ENCODE measurements at places on chromosomes 16 and 17.
A peak's percentile ranks its signal among the peaks of the same experiment; 100 is the strongest.

DNA sequence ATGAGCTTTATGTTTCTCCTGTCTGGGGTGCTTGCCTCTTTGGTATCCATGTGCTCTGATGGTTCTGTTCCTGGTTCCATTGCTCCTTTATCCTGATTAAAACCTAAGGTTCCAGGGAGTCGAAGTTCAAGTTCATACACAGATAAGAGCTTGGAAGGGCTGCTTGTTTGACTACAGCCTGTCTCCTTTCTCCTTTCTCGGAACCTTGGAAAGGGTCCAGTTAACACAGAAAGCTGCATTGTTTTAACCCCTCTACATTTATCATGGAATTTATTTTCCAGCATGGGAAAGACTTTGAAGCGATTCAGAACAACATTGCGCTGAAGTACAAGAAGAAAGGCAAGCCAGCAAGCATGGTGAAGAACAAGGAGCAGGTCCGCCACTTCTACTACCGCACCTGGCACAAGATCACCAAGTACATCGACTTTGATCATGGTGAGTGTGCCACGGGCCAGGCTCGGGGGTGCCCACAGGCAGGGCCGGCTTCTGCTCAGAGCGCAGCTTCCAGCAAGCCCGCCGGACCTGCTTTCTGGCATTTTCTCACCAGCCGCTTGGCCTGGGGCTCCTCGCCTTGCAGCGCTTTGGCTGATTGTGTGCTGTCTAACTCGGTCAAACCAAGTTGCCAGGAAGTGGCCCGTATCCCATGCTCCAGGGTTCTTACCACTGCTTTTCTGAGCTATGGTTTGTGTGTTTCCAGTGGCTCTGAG is 19.9 kb downstream of the CRAMP1 start:
- no peak for DNase-seq

DNA sequence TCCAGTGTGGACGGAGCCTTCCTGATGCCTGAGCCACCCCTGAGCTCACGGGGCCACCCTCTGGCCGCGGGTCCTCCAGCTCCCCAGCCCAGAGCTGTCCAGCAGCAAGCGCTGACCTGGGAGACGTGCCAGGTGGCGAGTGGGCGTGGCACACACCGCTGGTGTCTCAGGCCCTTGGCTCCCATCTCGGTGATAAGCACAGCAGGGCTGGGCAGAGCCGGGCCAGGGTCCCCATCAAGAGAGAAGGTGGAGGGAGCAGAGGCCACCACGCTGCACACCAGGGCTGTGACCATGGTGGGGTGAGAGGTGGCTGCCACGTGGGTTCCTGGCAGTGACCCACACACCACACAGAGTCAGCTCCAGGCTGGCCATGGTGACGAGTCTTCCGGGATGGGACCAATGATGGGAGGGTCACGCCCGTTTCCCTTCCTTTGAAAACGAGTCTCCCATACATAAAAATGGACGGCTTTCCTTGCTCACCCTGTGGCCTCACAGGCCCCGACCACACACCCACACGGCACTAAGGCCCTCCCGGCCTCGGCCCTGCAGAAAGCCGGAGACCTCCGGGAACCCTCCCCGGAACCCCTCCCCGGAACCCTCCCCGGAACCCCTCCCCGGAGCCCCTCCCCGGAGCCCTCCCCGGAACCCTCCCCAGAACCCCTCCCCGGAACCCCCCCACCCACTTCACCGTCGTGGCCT is 16.8 kb downstream of the UTS2R start:
- no peak for DNase-seq

DNA sequence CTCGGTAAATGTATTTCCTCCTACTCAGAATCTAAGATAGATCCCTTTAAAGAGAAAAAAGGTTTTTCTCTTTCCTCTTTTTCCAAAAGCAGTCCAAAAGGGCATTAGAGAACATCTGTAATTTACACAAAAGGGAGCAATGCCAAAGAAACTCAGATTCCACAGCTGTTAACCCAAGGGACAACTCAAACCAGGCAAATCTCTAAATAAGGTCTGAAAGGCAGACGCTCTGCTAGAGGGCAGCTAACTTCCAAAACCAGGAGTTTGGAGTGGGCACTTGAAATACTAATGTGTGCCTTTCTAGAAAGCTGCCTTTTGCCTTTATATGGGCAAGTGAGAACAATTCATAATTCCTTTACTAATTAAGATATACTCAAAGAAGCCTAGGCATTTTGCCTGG is 435.7 kb downstream of the ZFHX3 start:
- DNase-seq = no peak

DNA sequence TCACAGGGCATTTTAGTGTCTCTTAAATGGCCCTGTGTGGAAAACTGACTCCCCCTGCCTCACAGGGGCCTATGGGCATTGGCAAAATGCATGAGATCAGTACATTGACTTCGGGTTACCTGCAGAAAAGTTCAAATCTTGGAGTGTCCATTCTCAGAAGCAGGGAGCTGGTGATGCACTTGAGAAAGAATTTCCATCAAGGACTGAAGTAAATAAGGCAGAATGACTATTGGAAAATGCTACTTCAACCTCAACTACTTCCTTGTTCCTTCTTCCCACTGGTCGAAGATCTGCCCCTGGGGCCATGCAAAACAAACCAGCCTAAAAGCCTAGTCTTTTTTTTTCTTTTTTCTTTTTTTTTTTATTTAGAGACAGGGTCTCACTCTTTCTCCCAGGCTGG is 13.8 kb upstream of the GSDMA start:
- no peak for DNase-seq

DNA sequence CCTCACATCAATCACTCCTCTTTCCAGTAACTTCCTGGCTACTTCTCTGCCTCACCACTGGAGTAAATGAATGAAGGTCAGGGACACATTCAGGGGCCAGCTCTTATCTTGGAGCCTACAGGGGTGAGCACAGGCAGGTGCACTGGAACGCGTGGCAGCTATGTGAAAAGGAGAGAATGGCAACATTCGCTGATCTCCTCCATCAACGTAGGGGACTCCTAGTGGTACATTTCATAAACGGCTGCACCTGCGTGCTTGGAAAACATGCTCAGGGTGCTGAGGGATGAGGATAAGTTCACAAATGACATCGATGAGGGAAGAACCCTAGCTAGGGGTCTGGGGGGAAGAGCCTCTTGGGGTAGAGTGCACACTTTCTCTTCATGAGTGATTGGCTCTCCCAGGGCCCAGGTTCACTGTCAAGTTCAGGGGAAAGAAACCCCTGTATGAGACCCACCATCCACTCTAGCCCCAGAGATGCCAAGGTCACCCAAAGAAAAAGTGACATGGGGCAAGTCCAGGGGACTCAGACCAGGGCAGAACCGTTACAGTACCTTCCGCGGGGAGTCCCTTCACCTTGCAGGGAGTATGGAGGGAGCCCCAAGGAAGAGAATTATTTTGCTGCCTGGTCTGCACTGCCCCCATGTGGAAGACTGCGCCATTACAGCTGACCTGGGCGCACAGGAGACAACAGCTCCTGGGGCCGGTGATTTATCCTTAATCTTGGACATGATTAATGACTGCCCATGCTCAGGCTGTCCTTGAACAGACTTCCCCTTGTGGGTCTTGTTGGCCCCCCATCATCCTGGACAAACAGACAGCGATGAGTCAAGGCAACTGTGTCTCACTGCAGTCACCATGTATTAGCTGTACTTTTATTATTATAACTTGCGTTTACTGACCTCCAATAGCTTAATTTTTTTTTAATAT is 30.1 kb downstream of the VAC14 start:
- peak; percentile 14 for DNase-seq

DNA sequence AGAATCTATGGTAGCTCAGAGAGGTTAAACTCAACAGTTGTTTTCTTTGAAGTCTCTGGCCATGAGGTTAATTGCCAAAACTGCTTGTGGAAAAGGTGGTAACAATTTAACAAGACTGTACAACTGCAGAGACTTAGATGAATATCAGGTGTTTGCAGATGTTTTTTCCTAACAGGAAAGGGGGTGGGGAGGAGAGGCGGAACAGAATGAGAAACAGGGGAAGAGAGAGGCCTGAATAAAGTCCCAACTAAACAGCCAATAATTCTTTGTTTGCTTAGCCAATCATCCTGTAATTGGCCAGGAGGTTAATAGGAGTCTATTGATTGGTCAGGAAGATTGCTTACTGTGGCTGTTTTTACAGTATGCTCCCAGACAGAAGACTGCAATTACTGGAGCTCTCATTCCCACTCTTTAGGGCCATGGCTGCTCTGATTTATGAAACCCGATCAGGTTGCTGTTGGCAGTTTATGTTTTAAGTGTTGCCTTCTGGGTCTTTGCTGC is 249.7 kb upstream of the TBX2 start:
- DNase-seq = no peak

GRCh38 chr17:10328971-10329923 is 43.6 kb downstream of the MYH13 start:
- DNase-seq = no peak

DNA sequence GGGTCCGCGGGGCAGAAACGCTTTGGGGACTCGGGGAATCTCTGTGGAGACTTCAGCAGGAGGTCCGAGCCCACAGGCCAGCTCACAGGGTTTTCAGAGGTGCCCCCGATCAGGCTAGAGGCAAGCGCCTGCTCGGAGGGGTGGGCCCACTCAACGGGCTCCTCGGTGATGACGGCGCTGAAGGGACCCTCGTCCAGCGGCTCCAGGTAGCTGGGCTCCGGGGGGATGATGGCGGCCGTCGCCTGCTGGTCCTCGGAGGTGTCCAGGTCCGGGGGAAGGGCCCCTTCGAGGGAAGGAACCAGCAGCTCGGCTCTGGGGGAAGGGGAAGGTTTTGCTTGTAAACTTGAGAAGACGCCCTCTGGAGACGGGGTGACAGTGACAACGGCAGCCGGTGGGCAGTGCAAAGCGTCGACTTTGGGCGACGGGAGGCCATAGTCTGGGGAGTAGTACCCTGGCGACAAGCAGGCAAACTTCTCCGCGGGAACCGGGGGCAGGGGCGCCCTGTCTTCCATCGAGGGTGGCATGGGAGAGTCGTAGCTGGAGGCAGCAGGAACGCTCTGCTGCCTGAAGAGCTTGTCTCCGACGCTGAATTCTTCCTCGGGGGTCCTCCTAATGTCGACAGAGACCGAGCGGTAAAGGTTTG is 63.2 kb downstream of the ZNF778 start:
- DNase-seq = no peak

GRCh38 chr17:21204935-21205334 is 9.0 kb downstream of the TMEM11 start:
- no peak for DNase-seq

GRCh38 chr17:35588196-35588920 is 1.2 kb downstream of the AP2B1 start:
- no peak for DNase-seq

GRCh38 chr17:55435408-55435807 is 13.8 kb upstream of the MMD start:
- DNase-seq = no peak

GRCh38 chr16:1991588-1991947 is 1.8 kb downstream of the SYNGR3 start:
- DNase-seq = no peak

DNA sequence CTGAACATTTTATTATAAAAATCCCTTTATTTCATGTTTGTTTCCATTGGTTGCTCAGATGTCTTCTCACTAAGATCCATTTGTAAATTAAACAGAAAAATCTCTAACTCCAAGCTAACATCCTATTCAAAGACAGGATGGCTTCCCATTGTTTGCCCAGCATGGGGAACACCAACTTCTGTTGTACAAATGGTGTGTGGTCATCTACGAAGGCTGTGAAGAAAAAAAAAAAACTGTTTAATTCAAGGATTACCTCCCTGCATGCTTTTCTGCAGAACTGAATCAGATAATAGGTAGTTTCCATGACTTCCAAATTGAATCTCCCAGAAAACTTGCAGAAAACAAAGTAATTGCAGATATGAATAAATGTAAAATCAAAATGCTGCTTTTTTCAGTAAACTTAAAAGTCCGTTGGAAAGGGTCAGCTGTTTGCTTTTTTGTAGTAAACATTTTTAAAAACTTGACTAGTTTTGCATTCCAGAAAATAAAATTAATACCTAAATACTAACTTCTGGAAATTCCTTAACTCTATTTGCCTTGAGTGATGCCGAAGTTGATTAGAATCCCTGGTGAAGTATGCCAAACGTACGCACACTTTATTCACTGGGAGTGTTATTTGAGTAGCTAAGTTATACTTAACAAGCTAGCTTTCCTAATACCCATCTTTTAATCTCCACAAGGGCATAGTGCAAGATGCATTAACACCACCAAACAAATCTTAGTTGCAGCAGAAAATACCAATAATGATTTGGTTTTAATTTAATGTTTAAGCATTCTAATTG is 7.7 kb downstream of the SALL1 start:
- DNase-seq = no peak

- DNase-seq = no peak
These were observed 3.1 kb upstream of the WFIKKN1 start for GRCh38 chr16:627454-628239.

GRCh38 chr17:65750631-65751115 is 189.2 kb upstream of the AXIN2 start:
- DNase-seq = no peak

GRCh38 chr16:58107709-58108108 is 21.5 kb downstream of the CFAP20 start:
- no peak for DNase-seq

GRCh38 chr16:52367821-52368220 is 179.1 kb downstream of the TOX3 start:
- no peak for DNase-seq

GRCh38 chr16:89775223-89775622 is 41.2 kb downstream of the FANCA start:
- no peak for DNase-seq

- no peak for DNase-seq
These were observed at the start of gene PLCD3 for GRCh38 chr17:45132320-45132571. TSS of gene PLCD3 (minus strand) at chr17:45132515. CDS start at chr17:45132410, 105 bp downstream.

GRCh38 chr16:81861503-81861902 is 82.4 kb downstream of the PLCG2 start:
- DNase-seq = no peak

GRCh38 chr17:3913531-3914311 is 2.5 kb downstream of the P2RX1 start:
- peak; percentile 57 for DNase-seq

DNA sequence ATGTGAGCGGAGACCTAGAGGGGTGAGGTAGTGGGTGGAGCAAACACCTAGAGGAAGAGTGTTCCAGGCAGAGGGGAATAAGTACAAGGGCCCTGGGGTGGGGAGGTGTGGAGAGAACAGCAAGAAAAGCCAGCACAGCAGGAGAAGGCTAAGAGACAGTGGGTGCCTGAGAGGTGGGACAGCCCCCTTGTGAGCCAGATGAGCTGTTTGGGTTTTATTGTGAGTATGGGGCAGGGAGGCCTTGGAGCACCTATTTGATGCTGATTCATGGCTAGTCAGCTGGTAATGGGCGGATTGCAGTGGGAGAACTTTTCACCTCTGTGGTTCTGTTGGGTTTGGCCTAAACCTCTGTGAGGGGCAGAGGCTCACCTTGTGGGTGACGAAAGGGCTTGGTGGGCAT is 68.4 kb downstream of the ABCC1 start:
- DNase-seq = no peak

DNA sequence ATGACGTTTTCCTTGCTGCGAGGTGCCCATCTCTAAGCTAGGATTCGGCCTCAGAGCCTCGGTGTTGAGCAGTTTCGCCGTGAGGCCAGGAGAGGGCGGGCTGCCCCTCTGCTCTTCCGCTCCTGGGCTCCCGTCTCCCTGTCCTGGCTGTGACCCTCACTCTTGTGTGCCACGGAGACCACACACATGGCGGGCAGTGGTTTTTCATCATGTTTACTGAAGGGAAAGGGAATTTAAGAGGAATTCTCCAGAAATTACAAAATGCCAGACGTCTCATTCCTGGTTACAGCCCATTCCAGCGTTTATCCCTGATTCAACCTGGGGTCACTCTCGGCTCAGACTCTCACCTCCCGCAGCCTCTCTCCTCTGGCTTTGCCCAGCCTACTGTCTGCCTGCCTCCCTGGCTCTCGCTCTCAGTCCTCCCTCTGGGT is 96.8 kb upstream of the ELAC2 start:
- no peak for DNase-seq

- peak; percentile 1 for DNase-seq
These were observed 73.3 kb downstream of the ABCC1 start for GRCh38 chr16:16022683-16023064.

- DNase-seq = peak; percentile 93
These were observed 7.0 kb downstream of the PLXDC1 start for GRCh38 chr17:39144416-39144840.
